IMR-90 (cell line): ENCODE measurements at places on chromosomes 12 and 14. TPM values are rescaled to one million over a fixed set of nuclear protein-coding genes. Genes with fewer than 3 reads are reported as not detected.

The SDR9C7 gene
- not detected in 2 replicates for polyA plus RNA-seq

The C1QL4 gene
- polyA plus RNA-seq: 0.46 and 0.60 TPM in 2 replicates

The ATP5MC2 gene
- polyA plus RNA-seq: 309 and 344 TPM in 2 replicates

DNA sequence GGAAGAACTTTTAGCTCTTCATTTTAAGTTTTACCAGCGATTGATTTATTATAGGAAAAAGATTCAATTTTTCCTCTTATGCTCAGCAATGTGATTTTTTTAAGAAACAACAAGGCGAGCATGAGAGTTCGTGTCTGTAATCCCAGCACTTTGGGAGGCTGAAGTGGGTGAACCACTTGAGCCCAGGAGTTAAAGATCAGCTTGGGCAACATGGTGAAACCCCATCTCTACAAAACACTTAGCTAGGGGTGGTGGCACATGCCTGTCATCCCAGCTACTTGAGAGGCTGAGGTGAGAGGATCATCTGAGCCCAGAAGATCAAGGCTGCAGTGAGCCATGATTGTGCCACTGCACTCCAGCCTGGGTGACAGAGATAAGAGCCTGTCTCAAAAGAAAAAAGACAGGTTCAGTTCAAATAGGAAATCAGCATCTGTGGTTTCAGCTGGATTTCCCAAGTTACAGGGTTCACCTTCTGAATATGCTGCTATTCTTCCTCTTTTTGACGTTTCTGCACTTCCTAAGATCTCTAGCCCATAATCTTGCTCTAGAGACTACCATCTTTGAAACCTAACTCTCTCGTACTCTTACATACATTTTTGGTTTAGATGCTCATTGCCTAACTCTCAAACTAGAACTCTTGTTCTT is 274.7 kb downstream of the SEC23A start:
- DNase-seq: no peak

GRCh38 chr12:90216815-90217214 is 508.2 kb upstream of the ATP2B1 start:
- DNase-seq: no peak

The PTCSC3 gene
- polyA plus RNA-seq: not detected in 2 replicates

The INHBE gene
- 1.2 and 1.7 TPM in 2 replicates for polyA plus RNA-seq

DNA sequence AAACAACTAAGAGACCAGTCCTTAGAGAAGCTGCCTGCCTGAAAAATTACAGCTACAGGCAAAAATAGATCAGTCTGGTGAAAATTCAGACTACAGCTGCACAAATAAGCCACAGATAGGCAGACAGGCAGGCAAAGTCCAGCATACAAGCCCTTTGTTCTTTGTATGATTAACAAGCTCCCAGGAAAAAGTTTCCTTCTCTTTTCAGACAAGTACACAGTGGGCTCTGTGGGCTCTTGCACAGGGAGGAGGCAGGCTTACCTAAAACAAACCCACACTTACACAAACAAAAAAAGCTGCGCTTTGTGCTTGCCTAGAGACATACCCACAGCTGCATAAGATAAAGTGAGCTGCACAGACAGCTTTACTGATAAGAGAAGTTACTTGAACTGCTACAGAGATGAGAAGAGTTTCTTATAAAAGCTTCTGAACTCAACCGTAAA is 7.7 kb downstream of the OR6C68 start:
- DNase-seq: no peak

The CACNA1C gene
- 2.6 and 2.7 TPM in 2 replicates for polyA plus RNA-seq

GRCh38 chr12:98503342-98503591 is 12.1 kb upstream of the TMPO start:
- DNase-seq: peak; percentile 92
